Stimulated activated CD8-positive, alpha-beta memory T cell treated with anti-CD3 and anti-CD28 coated beads, Interleukin-4, amount 100 ng/mL, for 48 hours (primary cell): ENCODE measurements at places on chromosomes 12 and 14.

- DNase-seq: peak; percentile 60
These were observed 68.6 kb upstream of the MAX start for GRCh38 chr14:65170768-65171507.

DNA sequence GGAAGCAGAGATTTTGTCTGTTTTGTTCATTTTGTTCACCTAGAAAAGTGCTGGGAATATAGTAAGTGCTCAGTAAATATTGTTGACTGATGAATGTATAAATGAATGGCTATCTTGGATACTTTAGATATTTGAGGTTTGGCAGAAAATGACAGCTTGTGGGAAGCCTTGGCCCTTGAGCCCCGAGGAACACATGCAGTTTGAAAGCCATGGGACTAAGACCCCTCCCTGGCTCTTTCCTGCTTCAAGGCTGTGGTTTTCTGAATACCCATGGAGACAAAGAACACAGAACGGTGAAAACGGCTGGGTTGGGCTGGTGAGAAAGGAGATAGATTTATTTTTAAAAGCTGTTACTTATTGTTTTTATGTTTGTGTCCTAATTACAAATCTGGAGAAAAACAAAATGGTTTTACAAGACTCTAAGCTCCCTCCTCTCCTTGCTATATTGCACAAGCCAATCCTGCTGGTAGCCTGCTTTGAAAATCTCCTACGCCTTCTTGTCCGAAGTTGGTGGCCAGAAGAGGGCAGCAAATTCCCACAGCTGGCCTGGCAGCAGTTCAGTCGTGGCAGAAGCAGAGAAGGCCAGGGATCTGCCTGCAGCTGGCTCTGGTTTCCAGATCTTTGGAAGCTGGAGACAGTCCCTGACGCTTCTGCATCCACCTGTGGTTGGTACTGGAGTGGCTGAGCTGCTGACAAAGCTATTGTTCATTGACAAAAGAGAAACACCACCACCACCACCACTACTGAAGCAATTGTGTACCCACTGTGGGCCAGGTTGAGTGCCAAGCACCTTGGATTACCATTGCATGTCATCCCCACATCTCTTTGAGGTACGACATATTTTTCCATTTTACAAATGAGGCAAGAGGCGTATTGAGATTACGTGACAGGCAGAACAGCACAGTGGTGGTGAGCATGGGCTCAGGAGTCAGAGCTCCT is 5.2 kb upstream of the KRT85 start:
- DNase-seq: peak; percentile 72

DNA sequence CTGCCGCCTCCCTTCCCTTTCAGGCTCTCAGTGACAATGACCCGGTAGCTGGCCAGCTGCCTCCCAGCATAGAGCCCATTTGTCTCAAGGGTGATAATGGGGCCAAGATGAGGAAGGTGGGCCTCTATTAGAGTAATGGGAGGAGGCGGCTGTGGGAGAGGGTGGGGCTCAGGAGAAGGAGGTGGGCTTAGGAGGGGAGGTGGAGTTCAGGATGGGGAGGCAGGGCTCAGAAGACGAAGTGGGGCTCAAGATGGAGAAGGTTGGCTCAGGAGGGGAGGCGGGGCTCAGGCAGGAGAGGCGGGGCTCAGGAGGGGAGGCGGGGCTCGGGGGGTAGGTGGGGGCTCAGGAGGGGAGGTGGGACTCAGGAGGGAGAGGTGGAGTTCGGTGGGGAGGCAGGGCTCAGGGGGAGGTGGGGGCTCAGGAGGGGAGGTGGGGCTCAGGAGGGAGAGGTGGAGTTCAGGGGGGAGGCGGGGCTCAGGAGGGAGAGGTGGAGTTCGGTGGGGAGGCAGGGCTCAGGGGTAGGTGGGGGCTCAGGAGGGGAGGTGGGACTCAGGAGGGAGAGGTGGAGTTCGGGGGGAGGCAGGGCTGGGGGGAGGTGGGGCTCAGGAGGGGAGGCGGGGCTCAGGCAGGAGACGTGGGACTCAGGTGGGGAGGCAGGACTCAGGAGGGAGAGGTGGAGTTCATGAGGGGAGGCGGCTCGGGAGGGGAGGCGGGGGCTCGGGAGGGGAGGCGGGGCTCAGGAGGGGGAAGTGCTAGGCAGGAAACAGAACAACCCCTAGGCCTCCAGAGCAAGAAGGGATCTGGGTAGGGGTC is 36.8 kb downstream of the IQSEC3 start:
- DNase-seq: no peak

GRCh38 chr14:85464135-85464895 is 65.6 kb upstream of the FLRT2 start:
- DNase-seq: no peak

DNA sequence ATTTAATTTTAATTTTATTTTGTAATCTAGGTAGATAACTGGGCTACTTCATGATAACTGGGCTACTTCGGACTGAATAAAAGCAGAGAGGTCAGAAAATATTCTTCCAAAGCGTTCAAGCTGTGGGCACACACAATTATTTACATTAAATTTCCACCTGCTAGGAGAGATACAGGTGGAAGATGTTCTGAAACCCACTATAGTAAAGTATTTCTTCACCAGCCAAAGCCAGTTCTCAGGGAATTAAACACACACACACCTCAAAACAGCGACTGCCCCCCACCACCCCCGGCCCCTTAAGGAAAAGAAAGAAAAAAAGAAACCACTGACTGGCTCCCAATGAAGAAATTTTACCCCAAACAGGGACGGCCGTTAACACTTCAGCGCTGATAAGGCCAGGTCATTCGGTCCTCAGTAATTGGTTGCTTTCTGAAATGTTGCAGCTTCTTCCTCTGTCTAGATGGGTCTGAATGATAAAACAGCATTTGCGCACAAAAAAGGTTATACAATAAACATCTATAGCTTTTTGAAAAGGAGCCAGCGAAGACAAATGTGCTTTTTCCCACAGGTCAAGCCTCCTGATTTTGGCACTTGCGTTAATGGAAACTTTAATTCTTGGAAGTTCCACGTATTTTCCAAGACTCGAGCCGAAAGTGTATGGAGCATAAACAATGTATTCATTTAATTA is 771 bp upstream of the KCNJ8 start:
- no peak for DNase-seq
